ENCODE measurements at places on chromosomes 11 and 22. TPM values are rescaled to one million over a fixed set of nuclear protein-coding genes. Genes with fewer than 3 reads are reported as not detected.

The TOMM22 gene
- 98.8 TPM for total RNA-seq

The CD3D gene
- total RNA-seq: not detected

The CNIH2 gene
- total RNA-seq: 0.78 TPM

The C11orf97 gene
- total RNA-seq: not detected

The HEPHL1 gene
- total RNA-seq: not detected

The SERHL2 gene
- 0.76 TPM for total RNA-seq

The INSC gene
- not detected for total RNA-seq

The ARHGEF17 gene
- total RNA-seq: 80.6 TPM

The TECTA gene
- 0.28 TPM for total RNA-seq

The JAML gene
- total RNA-seq: 0.39 TPM

The RFPL1 gene
- total RNA-seq: not detected

The OR5A1 gene
- not detected for total RNA-seq

The SYCE3 gene
- total RNA-seq: not detected

Measured in endothelial cell of umbilical vein (primary cell).